ENCODE measurements at places on chromosomes 12 and 14.

- no peak for DNase-seq
These were observed 53.4 kb downstream of the METTL25 start for GRCh38 chr12:82411546-82412230.

DNA sequence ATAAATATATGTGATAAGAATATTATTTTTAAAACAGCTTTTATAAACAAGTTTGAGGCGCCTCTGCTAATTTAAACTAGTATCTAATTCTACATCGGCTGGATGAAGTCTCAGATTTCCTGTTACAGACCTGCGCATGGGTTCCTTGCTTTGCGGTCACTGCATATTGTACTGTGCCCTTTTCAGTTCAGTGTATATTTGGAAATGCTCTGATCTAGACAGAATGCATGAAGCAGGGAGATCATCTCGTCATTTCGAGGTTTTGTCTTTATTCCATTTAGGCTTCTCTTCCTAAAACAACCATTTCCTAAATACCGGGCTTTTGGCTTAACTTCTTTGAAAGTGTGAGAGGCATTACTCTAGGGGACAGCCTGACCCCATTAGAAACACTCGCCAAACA, 25.6 kb downstream of the CRACR2A start:
- no peak for DNase-seq

- DNase-seq: no peak
These were observed 151.3 kb downstream of the RAD51B start for GRCh38 chr14:67970923-67971322.

- DNase-seq: no peak
These were observed 39.0 kb upstream of the ITPR2 start for GRCh38 chr12:26871985-26872384.

DNA sequence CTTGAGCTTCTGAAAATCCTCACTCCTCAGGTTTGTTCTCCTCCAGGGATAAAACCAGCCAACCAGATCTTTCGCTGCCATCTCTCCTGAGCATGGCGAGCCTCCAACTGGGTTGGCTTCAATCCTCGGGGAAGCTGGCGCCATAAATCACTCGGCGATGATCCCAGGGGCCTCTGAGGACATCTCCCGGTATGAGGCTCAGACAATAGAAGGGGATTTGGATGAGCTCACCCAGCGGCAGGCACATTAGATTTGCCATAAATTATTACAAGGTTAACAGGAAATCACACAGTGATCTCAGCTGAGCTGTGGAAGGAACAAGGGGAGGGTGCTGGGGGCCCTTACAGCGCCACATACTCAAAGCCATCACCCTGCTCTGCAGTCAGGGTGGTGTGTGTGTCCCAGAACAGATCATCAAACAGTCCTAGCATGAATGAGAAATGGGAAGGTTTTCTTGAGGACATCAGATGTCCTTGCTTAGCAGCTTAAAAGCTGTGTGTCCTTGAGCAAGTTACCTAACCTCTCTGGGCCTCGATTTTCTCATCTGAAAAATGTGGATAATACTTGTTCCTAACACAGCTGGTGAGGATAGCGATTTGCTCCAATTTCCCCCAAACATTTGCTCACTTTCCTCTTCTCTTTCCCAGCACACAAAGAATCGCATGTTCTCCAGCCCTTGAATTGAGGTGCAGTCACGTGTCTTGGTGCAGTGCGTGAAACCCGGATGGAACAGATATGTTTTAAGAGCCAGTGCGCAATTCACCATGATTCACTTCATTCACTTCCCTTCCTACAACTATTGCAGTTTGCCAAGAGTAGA, 142.8 kb downstream of the SCARB1 start:
- peak; percentile 97 for DNase-seq

DNA sequence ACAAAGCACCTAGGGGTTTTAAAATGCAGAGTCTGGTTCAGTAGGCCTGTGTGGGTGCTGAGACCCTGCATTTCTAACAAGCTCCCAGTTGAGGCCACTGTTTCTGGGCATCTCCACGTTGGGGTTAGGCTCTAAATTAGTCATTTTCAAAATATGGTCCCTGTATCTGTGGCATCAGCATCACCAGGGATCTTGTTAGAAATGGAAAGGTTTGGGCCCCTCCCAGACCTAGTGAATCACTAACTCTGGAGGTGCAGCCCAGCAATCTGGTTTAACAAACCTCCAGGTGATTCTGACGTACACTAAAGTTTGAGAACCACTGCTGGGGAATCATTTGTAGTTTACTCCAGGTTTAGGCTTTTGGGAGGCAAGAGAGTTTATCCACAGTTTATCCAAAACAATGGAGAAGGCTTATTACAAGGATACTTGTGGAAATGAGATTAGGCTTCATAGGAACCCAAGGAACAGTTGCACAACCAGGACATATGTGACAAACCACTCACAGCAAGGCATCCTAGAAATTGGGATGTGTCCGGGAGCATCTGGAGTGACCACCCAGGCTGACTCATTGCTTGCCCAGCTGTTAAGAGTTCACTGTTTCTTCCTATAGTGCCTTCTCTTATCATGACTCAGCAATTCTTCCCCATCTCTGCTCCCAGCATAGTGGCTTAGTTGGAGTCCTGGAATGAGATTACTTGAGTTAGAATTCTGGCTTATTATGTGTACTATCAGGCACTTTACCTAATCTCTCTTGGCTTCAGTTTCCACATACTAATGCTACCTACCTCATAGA, 71.6 kb upstream of the STXBP6 start:
- DNase-seq: no peak

DNA sequence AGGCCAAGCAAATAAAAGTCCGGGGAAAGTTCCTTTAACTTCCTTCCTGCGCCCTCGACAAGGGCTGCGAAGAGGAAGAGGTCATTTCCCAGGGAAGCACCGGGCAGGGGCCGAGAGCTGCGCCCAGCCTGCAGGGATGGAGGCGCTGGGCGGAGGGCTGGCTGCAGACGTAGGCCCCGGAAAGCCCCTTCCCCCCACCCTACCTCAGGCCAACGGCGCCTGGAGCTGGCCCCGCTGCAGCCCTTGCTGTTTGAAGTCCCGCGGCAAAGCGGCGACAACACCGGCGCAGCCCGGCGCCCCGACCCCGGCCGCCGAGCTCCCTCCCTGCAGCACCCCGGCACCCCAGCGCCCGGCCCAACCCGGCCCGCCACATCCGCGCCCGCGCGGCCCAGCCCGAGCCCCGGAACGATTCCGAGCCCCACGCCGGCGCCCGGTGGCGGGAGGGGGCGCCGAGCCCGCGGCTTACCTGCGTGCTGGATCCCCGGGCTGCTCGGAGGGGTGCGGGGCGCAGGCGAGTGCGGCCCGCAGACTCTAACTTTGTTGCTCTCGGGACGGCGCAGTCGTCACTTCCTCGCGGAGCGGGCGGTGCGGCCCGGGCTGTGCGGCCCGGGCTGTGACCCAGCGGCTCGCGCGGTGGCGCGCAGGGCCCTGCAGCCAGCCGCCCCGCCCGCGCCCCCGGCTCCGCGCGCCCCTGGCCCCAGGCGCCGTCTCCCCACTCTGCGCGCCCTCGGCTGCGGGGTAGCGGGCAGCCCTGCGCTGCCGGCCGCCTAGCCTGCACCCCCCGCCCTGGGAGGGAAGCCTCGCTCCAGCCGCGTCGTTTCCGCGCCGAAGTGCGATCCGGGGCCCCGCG, 64.8 kb upstream of the PTGR2 start:
- peak; percentile 61 for DNase-seq

- no peak for DNase-seq
These were observed 185.7 kb upstream of the NTF3 start for GRCh38 chr12:5246196-5246595.

DNA sequence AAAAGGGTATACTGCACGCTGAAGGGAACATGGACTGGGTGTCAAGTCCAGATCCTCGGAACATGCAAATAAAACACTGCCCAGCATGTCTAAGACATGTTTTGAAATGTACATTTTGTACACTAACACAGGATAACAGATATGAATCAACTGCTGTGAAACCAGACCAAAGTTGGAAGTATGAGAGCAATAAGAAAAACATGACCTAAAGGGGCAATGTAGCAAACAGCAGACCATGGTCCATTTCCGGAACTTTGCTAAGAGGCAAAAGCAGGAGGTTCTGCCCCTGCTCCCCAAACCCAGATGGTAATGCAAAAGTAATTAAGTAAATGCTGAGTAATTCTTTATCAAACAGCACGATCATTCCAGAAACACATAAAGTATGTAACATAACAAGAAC, 125.2 kb downstream of the SLC25A21 start:
- peak; percentile 8 for DNase-seq

DNA sequence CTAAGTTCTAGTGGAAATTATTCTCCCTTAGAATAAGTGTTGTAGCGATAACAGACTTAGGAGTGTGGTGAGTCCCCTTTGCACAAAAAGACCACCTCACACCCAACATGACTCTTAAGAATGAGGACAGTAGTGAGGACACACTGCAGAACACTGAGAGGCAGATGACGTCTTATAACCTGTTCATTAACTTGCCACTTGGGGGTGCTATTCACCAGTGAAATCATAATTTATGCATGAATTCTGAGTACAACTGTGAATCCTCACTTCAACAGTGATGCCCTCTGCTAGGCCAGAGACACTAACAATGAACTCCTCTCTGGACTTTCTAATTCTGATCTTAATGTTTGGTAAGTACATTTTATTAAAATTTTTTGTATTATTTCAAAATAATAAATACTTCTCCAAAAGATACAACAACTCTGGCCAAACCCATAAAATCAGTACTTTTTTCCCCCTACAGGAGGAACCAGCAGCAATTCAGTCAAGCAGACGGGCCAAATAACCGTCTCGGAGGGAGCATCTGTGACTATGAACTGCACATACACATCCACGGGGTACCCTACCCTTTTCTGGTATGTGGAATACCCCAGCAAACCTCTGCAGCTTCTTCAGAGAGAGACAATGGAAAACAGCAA, 274.7 kb downstream of the DAD1 start:
- DNase-seq: peak; percentile 48

DNA sequence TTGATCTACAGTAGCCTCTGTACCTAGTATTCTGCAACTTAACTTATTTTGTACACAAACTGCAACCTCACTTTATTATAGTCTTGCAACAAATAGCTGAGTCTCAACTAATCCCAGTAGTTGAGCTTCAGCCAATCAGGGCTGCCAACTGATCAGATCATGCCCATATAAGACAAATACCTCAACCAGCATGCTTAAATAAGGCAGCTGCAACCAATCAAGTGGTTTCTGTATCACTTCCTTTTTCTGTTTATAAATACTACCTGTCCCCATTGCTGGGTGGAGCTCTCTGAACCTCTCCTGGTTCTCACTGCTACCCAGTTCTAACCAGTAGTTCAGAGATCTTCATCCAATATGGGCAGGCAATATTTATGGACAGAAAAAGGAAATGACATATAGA, 248.5 kb upstream of the FBXO33 start:
- DNase-seq: no peak

DNA sequence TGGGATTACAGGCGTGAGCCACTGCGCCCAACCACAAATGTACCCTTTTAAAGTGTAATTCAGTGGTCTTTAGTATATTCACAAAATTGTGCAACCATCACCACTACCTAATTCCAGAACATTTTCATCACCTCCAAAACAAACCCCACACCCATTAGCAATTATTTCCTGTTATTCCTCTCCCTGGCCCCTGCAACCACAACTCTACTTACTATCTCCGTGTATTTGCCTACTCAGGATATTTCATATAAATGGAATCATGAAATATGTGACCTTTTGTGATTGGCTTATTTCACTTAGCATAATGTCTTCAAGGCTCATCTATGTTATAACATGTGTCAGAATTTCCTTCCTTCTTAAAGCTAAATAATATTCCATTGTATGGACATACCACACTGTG, 16.0 kb upstream of the AQP2 start:
- no peak for DNase-seq

- DNase-seq: no peak
These were observed 8.1 kb upstream of the ALDH1L2 start for GRCh38 chr12:105092336-105092735.

GRCh38 chr12:6016756-6017155, 71.7 kb upstream of the ANO2 start:
- no peak for DNase-seq

- DNase-seq: no peak
These were observed 21.2 kb downstream of the KLC1 start for GRCh38 chr14:103650213-103650612.

GRCh38 chr12:1463073-1463905, 131.1 kb downstream of the FBXL14 start:
- DNase-seq: no peak

DNA sequence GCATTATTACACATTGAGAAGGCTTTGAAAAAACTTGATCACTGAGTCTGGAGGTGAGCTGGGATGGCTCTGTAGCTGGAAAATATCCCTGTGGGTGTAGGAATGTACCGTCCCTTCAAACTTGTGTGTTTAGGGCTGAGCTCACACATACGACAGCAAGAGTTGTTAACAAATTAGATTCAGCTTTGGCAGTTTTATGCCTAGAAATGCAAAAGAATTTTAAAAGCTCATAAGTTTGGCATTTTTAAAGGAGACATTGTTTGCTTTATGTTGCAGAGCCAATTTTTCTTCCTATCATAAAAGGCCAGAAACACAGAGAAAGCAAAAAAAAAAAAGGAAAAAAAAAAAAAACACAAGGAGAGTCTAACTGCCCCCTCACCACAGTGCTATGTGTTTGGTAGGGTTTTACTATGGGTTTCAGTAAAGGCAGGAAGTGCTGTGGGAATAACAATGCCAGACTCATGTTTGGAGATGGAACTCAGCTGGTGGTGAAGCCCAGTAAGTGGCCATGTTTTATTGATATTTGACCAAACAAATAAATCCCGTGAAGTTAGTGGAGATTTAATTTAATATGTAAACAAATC, 78.4 kb downstream of the DAD1 start:
- DNase-seq: peak; percentile 6

- DNase-seq: no peak
These were observed 110.9 kb downstream of the GPATCH2L start for GRCh38 chr14:76262641-76263040.

Measured in lung microvascular endothelial cell (primary cell).